ENCODE measurements at places on chromosomes 7 and 10.

DNA sequence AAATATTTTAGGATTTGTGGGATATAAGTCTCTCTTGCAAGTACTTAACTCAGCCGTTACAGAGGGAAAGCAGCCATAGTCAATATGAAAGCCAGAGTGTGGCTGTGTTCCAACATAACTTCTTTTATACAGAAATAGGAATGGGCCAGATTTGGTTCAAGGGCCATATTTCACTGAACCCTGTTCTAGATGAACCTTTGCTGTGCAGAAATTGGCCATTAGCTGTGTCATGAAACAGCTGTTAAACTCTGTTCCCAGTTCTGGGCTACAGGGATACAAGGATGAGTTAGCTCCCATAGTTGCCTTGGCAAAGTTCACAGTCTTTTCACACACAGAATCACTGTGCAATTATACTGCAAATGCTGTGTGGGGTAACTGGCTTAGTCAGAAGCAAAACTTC lies 213.9 kb upstream of the LRRN3 start:
- DNase-seq, result no peak

DNA sequence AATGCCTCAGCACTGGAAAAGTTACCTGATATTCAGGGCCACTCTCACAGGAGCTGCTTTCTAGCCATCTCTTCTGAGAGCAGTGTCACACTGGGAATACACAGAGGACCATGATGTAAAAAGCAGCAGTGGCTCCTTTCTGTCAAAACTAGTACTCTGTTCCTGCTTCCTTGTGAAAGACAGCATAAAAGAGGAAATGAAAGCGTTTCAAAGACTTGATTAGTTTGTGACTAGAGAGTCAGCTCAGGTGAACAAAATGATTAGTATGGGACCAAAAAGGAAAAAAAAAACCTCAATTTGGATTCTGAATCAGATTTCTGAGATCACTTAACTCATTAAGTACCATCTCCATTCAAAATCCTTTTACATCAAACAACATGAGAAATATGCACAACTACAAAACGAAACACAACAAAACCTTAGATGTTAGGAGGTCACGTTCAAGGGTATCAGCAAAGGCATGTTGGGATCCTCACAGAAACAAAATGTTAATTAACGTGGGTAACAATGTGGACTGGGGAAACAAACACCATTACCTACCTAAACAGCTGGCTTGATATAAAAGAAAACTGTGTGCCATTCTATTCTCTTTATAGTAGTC lies 103.7 kb downstream of the MACC1 start:
- DNase-seq, result no peak

- DNase-seq, result no peak
These were observed 886 bp downstream of the NSUN6 start for GRCh38 chr10:18650404-18650997.

DNA sequence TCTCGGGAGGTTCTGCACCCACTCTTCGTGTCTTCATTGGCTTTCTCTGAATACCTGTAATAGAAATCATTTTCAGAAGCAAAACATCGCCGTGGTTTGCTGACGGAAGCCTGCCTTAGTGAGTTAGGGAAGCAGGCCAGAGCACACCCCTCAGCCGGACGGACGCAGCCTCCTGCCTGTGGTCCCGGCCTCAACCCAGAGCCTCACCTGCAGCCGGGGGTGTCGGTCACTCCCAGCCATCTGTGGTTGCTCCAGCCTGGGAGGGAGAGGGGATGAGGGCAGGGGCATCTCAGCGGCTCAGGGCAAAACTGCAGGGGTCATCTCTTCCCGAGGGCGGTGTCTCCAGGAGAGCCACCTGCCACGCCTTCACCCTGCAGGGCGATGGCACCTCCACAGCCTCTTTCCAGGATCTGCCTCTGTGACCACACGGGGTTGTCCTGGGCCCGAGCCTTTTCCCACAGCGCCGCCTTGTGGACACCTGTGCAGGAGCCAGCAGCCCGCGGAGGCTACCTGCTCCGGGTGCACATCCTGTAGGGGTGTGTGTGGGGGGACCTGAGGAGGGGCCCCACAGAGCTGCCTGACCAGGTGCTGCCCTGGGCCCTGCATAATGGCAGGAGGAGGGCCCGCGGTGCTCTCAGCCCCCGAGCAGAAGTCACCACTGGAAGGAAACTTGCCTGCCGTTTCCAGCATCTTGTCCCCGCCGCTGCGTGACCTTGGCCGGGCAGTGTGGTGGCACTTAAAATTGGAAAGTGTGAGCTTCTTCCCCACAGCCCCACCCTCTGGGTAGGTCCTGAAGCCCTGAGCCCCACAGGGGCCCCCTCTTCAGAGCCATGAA lies 21.6 kb upstream of the AP5Z1 start:
- DNase-seq, result peak; percentile 80

GRCh38 chr10:34812771-34813170 lies 2.3 kb downstream of the PARD3 start:
- DNase-seq, result no peak

All from ACHN (cell line).